ENCODE measurements at places on chromosomes 6 and 20.

GRCh38 chr20:57265997-57266290 is 497 bp downstream of the BMP7 start:
- no peak for DNase-seq

GRCh38 chr6:134097114-134097707 is 44.8 kb upstream of the SLC2A12 start:
- peak; percentile 19 for DNase-seq

- DNase-seq: no peak
Observed at GRCh38 chr6:53432318-53433161, 83.8 kb upstream of the ELOVL5 start.

- DNase-seq: no peak
Observed at GRCh38 chr20:35307666-35308653, 15.7 kb upstream of the FAM83C start.

- no peak for DNase-seq
Observed at GRCh38 chr20:21832442-21833385, 127.2 kb downstream of the PAX1 start.

- DNase-seq: no peak
Observed at GRCh38 chr20:23365390-23366165, 3.6 kb downstream of the GZF1 start.

DNA sequence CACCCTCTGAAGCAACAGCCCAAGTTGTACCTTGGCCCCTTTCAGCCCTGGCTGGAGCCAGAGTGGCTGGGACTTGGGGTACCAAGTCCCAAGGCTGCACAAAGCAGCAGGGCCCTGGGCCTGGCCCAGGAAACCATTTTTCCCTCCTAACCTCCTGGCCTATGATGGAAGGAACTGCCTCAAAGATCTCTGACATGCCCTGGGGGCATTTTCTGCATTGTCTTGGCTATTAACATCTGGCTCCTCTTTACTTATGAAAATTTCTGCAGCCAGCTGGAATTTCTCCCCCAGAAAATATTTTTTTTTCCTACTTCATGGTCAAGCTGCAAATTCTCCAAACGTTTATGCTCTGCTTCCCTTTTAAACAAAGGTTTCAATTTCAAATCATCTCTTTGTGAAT is 269.4 kb upstream of the CDYL start:
- DNase-seq: no peak

GRCh38 chr20:1741309-1742048 is 83.9 kb upstream of the SIRPG start:
- no peak for DNase-seq

GRCh38 chr6:3545156-3545555 is 88.3 kb upstream of the SLC22A23 start:
- no peak for DNase-seq

Data from fibroblast of skin of left biceps (primary cell).